ENCODE measurements at places on chromosomes 12 and 14. TPM values are rescaled to one million over a fixed set of nuclear protein-coding genes. Genes with fewer than 3 reads are reported as not detected.

Gene CD69
- 2,627 TPM for total RNA-seq

Gene MIPOL1
- 0.63 TPM for total RNA-seq

Gene FAM186B
- 0.84 TPM for total RNA-seq

Gene CBLN3
- total RNA-seq: 0.84 TPM

Gene HOTAIR
- not detected for total RNA-seq

Gene EML1
- total RNA-seq: under 0.01 TPM

Gene TTC7B
- total RNA-seq: 8.3 TPM

Gene AHNAK2
- 0.10 TPM for total RNA-seq

Gene DACT1
- 4.5 TPM for total RNA-seq

Gene GPRC5D
- 0.31 TPM for total RNA-seq
